Thyroid gland (tissue), 4 donors: ENCODE measurements at places on chromosomes 2 and 18. TPM values are rescaled to one million over a fixed set of nuclear protein-coding genes. Genes with fewer than 3 reads are reported as not detected.

- no peak overlapping the region for H3K4me3 ChIP-seq
- no peak for DNase-seq
- no peaks in the 10 kb centered on the region for H3K36me3 ChIP-seq
- no peak overlapping the region for H3K27ac ChIP-seq
- H3K4me1 ChIP-seq = peaks cover 23% of the 10 kb centered on the region
Measured at GRCh38 chr2:6992794-6993228, 75.6 kb downstream of the RNF144A start.

DNA sequence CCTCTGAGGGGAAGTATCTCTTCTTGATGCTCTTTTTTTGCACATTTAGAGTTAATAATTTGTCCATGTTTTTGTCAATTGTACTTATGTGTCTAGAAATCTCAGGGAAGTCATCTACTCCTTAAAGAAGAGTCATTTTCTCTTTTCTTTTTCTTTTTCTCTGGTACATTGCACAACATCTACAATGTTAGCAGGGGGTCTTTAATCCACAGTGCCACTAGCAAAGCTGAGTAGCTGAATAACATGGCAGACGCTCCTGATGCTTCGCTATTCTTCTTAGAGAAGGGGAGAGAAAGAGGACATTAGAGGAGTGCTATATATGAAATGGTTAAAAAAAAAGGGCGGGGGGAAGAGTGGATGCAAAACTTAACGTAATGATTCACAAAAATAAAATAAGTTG lies 399.6 kb upstream of the CWC22 start:
- no peaks in the 10 kb centered on the region for H3K27me3 ChIP-seq
- no peak overlapping the region for H3K4me3 ChIP-seq
- no peak for DNase-seq
- H3K36me3 ChIP-seq = no peaks in the 10 kb centered on the region
- H3K27ac ChIP-seq = no peak overlapping the region
- no peaks in the 10 kb centered on the region for H3K4me1 ChIP-seq

DNA sequence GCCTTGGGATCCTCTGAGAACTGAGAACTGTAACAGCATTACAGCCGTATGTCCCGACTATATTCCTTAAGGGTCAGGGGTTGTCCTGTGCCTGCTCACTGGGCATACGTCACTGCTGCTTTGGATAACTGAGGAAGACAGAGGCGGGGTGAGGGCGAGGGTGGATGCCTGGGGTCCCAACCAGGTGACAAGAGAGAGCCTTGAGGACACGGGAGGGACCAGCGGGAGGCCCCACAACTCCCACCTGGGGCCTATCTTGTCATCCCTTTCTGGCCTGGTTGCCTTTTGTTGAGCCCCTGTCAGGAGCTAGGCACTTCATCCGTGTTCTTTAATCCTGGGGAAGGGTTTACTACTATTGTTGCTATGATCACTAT lies 28.8 kb downstream of the INPP5D start:
- H3K27me3 ChIP-seq = no peaks in the 10 kb centered on the region
- H3K4me3 ChIP-seq = no peak overlapping the region
- no peak for DNase-seq
- H3K4me1 ChIP-seq = no peaks in the 10 kb centered on the region

The CDH19 gene
- total RNA-seq = 2.0 TPM
